ENCODE measurements at places on chromosomes 3 and 15.

GRCh38 chr15:50275908-50276307, 10.4 kb upstream of the HDC start:
- no peak for DNase-seq

GRCh38 chr15:97561529-97561928, 399.0 kb upstream of the ARRDC4 start:
- no peak for DNase-seq

DNA sequence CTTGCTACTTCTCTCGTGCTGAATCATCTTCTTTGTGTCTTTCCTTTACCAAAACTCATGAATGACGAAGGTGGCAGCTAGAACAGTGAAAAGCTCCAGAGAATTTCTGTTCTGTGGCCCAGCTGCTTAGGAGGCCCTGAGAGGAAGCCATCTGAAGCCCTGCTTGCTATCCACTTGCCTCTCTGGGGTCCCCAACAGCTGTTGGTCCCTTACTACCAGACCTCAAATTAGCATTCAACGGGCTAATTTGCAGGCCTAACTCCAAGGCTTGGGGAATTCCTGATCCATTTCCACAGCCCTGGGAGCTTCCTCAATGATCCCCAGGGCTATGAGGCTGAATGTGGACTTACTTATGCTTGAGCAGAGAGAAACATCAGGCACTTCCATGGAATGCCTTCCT, 37.5 kb upstream of the FSTL1 start:
- no peak for DNase-seq

GRCh38 chr15:74523982-74524381, 17.0 kb upstream of the ARID3B start:
- no peak for DNase-seq

DNA sequence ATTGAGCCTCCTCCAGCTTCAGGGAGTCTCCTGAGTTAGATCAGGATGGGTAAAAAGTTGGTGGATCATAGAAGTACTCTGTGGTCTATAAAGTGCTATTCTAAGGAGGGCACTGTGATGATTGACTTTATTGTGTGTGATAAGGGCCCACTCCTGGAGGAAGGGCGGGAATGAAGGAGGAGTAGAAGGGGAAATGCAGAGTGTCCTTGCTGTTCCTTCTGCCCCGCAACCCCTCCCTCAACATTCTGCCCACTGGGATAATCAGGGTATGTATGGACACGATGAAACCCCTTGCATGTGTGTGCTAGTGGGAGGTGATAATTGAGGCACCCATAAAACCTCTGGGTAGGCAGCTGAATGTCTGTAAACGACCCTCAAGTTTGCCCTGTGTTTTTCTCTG, 66.2 kb downstream of the CLDN11 start:
- DNase-seq, result no peak

DNA sequence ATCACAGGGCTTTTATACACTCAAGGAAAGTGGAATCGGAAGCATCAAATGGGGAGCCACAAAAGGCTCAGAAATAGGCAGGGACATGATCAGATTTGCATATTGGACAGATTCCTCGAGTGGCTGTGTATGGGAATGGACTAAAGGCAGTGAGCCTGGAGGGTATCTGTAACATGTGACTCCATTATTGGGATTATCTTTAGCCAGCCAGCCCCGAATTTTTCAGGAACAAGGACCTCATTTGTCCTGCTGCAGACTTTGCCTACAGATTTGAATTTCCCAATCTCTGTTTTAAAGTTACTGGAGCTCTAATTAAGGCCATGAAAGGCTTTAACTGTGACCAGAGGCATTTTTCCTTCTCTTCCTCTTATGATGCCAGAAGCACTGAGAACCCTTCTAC, 26.9 kb upstream of the EPHB1 start:
- no peak for DNase-seq

DNA sequence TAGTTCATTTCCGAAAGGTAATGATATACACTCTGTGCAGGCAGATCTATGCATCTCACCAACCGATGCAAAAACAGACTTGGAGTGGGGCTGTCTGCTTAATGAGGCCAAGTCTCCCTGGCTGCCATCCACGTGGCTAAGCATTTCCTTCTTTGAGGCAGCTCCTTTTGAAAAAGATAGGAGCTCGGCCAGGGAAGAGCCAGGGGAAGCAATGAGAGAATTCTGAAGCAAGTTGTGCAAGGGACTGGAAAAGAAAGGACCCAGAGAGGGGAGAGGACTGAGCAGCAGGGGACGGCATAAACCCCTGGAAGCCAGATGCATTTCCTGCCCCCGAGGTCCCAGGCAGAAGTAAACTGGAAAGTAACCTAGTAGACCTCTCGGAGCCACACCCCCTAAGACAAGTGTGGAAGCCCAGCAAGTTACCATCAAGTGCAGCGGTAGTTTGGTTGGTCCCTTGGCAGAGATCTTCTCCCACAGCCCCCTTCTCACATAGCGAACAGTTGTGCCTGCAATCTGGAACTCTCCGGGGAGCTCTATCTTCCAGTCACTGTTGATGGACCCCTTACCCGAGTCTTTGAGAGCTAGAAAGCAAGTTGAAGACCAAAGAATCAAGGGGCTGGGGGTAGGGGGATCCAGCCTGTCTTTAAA, 288.2 kb downstream of the ADAMTS17 start:
- no peak for DNase-seq

Data from stimulated activated CD4-positive, alpha-beta T cell treated with anti-CD3 and anti-CD28 coated beads, TNF-alpha, amount 100 ng/mL, for 1 hour (primary cell).